ENCODE measurements at places on chromosomes 3 and 15.

DNA sequence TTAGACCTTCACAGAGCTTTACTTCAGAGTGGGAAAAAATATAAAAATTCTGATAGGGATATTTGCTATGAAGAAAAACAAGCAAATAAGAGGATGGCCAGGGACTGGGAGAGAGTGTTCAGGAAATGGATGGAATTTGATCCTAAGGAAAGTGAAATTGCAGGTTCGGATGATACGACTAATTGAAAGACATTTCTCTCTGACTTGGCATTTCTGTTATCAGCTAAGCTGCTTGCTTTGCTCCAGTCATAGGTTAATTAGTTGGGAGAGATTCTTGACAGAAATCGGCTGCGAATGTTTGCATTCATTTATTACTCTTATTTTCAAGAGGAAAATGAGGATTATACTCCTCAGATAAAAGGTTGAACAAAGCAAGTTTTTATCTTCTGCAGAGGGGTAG lies 808.7 kb upstream of the NECTIN3 start:
- no peak for DNase-seq

- no peak for DNase-seq
These were observed 669.7 kb downstream of the ROBO1 start for GRCh38 chr3:79097964-79098660.

DNA sequence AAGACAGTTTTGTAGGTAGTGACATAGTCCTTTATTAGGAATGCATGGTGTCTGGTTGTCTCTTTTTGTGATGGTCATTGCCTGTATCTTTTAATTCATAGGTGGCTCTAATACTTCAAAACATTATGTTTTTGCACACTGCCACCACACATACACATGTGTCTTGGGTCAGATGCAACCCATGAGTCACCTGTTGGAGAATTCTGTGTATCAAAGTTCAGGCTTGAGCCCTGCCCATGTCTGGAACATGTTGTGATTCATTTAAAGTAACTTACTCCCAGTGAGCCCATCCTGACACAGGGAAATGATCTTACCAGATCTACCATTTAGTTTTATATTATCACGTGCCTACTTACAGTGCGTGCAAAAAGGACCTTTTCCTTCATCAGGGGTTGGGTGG lies 142.7 kb downstream of the GHSR start:
- DNase-seq = no peak

DNA sequence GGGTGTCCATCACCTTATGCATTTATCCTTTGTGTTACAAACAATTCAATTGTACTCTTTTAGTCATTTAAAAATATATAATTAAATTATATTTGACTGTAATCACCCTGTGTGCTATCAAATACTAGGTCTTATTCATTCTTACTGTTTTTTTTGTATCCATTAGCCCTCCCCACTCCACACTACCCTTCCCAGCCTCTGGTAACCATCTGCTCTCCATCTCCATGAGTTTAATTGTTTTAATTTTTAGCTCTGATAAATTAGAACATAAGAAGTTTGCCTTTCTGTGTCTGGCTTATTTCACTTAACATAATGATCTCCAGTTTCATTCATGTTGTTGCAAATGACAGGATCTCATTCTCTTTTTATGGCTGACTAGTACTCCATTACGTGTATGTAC lies 16.8 kb downstream of the C3orf20 start:
- no peak for DNase-seq

- no peak for DNase-seq
These were observed 120.1 kb downstream of the LIPC start for GRCh38 chr15:58551764-58552504.

GRCh38 chr3:71989165-71989564 lies 204.2 kb upstream of the PROK2 start:
- no peak for DNase-seq

DNA sequence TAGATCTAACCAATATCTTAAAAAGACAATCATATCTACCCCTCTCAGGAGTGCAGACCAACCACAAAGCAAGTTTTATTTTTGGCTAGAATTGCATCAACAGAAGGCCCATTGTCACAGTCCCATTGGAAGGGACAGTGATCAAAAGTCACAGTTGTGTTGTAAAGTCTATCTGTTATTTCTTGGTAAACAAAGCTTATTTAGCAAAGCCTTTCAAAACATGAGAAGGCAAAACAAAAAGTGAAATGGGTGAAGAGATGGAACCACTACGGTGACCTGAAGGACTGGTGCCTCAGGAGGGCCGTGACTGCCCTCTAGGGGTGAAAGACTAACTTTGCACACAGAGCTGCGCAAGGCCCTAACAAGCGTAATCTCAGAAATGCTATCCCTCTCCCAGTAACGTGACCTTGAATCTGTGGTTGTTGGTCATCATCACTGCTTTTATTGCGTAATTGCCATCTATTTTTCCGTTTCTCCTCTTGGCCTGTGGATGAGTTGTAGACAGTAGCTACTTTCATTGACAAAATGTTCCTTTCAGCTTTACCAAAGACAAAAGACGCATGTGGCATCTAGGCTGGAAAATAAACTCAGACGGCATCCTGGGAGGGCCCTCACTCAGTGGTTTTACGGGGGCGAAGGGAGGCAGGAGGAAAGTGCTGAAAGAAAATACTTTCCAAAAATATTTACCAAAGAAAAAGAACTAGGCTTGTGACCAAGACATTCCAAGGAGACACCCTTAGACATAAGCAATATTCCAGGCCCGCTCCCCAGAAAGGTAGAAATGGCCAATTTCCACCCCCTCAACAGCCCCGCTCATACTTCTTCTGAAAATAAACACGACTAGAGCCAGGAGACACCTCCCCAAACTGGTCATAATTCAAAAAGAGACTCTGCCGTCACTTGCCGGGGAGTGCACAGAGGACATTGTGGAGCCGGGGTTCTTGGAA lies 79.4 kb downstream of the FRMD4B start:
- peak; percentile 60 for DNase-seq

GRCh38 chr3:162973428-162973917 lies 1476.9 kb downstream of the OTOL1 start:
- DNase-seq = no peak

- no peak for DNase-seq
These were observed 49.2 kb downstream of the CYFIP1 start for GRCh38 chr15:22930782-22931484.

DNA sequence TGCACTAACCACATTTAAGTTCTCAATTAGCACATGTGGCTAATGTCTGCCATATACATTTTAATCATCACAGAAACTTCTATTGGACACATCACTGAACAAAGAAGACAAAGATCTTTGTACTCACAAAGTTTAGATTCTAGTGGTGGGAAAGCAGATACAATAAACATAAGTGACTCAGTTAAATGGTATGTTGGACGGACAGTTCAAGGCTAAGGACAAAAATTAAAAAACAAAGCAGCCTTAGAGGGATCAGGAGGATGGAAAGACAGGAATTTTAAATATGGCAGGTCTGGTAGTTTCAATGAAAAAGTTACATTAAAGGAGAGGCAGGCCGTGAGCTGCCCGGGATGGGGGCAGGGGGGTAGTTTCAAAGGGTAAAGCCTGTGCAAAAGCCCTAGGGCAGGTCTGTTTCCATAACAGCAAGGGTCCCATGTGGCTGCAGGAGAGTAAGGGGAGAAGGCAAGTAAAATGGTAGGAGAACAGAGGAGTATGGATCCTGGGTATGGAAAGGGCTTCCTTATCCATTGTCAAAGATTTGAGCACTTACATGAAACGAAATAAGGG lies 220.7 kb downstream of the FHIT start:
- no peak for DNase-seq

DNA sequence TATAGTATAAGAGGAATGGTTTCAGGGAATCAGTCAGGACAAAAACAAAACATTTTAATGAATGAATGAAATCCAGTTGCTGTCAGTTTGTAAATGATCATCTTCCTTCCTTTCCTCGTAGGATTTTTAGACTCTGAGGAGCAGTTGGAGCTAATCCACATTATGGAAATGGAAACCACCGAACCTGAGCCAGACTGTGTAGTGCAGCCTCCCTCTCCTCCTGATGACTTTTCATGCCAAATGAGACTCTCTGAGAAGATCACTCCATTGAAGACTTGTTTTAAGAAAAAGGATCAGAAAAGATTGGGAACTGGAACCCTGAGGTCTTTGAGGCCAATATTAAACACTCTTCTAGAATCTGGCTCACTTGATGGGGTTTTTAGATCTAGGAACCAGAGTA lies 3.1 kb downstream of the TIPARP start:
- no peak for DNase-seq

DNA sequence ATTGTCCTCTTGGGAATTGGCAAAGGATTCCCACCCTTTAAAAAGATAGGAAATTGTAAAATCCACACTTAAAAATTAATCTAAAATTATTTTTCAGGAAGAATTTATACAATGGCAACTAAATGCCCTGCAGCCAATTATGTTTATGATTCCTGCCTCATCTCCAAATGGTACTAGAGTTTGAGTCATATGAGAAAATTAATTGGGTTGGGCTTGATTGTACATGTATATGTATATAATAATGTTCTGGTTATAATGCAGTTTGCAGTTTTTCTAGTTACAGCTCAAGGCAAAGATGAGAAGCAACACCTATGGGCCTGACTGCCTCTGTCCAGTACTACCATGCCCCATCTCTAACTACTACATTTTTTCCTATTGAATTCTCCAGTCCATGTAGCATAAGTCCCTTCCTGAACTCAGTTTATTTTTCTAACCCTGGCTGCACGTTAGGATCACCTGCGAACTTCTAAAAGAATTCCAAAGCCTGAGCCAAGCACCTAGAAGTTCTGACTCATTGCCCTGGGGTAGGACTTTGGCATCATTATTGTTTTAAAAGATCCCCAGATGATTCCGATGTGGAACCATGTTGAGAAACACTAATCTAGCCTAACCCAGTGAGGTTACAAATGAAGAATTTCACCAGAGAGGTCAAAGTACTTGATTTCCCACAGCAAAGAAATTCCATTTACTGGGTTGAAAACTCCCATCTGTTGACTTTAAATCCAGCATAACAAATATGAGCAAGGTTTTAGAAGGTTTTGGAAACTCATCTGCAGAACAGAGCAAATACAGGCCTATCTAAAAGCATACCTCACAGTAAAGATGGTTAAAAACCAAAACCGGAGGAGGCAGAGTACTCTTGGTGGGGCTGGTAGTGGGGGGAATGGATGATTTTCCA lies 19.4 kb downstream of the TGFBR2 start:
- no peak for DNase-seq

- peak; percentile 99 for DNase-seq
These were observed 162.5 kb upstream of the BFSP2 start for GRCh38 chr3:133237380-133237779.

DNA sequence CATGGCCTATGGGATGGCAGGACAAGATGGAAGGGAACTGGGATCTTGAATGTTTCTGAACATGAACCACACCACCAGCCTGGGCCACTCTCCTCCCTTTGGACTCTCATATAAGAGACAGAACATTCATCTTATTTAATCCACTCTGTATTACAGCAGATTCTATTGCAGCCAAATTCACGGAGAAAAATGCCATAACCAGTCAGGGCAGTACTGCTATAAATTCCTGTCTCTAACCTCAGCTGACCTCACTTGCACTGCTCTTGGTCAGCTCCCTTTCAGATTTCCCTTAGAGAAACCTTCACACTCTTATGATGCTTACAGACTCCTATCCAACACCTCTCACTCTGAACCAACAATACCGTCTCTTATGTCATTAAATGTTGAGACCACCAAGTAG lies 101.4 kb downstream of the RYK start:
- DNase-seq = no peak

DNA sequence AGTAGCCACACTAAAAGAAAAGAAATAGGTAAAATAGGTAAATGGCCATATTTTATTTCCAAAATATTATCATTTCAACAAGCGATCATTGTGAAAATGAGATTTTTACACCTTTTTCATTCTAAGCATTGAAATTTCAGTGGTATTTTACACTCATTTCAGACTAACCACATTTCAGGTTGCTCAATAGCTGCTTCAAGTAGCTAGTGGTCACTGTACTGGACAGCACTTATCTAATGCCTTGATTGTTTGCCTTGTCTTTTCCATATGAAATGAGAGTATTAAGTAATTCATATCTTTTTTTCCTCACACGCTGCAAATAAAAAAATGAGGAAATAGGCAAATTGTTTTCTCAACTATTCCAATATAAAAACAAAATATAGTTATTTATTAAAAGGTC lies 332.8 kb downstream of the NLGN1 start:
- DNase-seq = no peak

DNA sequence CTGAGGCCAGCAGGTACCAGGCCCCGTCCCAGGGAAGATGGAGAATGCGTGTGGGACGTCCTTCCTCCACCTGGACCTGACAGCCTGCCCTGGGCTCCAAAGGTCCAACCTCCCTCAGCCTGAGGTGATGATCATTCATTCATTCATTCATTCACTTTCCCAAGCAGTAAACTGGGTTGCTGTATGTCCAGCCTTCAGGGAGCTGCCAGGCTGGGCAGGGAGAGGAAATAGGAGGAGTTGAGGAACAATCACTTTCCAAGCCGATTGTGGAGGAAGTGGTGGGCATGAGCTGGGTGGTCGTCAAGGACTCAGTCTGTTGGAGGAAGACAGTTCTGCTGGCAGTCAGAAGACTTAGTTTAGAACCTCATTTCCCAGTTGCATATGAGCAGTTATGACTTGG lies 10.2 kb upstream of the CCDC33 start:
- no peak for DNase-seq

Data from SK-N-DZ (cell line).